ENCODE measurements at places on chromosomes 7 and 10.

DNA sequence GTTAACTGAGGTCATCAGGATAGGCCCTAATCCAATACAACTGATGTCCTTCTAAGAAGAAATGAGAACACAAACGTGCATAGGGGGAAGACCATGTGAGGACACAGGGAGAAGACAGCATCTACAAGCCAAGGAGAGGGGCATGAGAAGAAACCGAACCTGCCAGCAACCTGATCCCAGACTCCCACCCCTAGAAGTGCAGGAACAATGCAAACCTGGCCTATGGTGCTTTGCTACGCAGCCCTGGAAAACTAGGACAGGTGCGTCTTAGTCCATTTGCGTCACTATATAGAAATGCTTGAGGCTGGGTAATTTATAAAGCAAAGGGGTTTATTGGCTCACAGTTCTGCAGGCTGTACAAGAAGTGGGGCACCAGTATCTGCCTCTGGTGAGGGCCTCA is 322.6 kb upstream of the ZNF32 start:
- no peak for DNase-seq

DNA sequence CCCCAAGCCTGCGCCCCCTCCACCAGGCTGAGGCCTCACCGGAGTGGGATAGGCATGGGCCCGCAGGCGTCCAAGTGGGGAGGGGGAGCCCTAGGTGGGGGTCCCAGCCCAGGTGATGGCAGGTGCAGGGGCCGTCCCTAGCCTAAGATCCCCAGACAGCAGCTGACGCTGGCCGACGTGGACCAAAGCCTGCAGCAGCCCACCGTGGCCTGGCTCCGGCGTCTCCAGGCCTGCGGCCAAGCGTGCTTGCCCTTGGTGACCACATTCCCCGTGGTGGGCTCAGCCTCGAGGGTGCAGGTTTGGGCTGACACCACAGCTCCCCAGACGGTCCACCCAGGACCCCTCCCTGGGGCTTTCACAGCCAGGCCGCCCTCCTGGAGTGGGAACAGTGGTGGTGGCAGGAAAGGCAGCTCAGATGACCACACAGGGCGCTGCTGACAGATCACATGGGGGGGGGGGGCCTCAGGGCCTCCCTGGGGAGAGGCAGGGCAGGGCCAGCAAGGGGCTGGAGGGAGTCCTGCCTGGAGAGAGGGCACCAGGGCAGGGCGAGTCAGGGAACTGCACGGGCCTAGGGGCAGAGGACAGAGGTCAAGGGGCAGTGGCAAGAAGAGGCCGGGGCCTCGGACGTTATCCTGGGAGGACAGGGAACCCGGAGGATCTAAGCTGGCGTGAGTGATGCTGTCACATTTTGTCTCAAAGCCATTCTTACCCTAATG is 767 bp upstream of the ADAM8 start:
- no peak for DNase-seq

GRCh38 chr10:104509981-104510380 is 131.1 kb upstream of the SORCS3 start:
- DNase-seq: no peak

DNA sequence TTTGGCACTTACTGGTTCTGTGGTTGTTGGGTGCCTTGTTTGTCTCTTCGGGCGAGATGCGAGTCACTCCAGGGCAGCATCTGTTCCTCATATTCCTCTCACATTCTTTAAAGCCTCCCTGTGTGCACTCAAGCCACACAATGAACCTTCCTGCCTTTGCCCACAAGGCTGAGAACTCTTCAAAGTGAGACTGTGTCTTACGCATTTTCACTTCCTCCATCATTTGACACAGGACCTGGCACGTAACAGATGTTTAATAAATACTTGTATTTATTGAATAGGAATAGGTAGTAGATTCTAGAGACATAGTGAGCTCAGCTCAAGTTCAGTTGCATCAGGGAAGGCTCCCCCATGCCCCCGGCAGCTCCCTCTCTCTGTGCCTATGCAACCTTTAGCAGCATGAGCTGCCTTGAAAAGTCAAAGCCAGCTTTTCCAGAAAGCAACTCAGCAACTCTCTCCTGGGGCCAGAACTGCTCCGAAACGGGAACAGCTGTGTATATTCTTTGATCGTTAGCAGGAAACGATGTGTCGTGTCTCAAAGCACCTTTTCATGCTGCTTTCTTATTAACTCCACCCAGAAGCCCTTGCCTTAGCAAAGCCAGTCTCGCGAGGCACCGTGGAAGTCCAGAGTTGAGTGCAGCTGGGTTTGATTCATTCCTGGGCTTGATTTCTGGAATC is 97.5 kb downstream of the PFKFB3 start:
- peak; percentile 71 for DNase-seq

- DNase-seq: no peak
Observed at GRCh38 chr7:37751096-37751495, 67.5 kb downstream of the GPR141 start.

- DNase-seq: no peak
Observed at GRCh38 chr7:95424716-95425115, 10.1 kb downstream of the PON2 start.

GRCh38 chr10:72275351-72276012 is 1.8 kb downstream of the DDIT4 start:
- no peak for DNase-seq

GRCh38 chr7:49840751-49841405 is 67.4 kb downstream of the VWC2 start:
- no peak for DNase-seq

DNA sequence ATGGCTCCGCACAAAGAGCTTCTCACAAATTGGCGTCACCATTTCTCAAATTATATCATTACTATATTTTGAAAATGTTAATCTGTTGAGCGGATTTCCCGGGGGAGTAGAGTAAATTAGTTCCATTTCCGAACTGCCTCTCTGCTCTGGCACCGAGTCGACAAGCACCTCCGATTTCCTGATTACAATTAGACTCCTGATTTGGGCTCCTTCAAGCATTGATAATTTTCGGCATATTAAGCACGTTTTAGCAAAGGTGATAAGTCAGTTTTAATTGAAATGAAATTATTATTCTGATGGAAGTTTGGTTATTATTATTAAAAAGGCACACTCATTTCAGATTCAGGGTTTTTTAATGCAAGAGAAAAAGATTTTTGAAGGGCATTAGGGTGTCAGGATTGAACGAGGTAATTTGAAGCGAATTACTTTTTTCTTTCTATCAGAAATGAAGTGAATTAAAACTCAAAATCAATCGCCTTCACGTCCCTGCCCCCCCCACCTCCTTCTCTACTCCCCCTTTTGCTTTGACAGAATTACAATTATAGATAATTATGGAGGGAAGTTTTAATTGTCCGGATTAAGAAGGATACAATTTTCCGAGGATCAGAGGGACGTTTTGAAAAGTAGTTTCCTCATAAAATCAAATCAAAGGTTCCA is 4.0 kb upstream of the UNCX start:
- no peak for DNase-seq

DNA sequence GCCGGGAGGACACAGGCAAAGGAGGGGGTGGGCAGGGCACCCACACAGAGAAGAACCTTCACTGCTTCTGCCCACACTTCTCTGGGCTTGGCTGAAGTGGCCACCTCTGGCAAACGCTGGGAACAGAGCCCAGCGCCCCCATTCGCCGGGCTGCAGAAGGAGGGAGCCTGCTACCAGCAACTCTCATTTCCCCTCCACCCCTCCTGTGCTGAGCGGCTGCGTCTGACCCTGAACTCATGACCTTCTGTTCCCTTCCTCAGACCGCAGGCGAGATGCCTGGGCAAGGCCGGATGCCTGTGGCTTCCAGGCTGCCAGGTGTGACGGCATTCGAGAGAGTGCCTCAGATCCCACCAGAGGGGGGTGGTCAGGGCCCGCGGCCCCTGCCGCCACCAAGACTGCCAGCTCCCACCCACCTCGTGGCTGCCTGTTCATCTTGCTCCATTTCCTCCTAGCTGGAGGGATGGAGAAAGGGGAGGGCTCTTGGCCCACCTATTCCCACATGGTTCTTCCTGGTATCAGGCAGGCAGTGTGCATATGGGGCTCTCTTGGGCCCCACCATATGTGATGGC is 19.8 kb downstream of the DNAJB12 start:
- DNase-seq: peak; percentile 87

DNA sequence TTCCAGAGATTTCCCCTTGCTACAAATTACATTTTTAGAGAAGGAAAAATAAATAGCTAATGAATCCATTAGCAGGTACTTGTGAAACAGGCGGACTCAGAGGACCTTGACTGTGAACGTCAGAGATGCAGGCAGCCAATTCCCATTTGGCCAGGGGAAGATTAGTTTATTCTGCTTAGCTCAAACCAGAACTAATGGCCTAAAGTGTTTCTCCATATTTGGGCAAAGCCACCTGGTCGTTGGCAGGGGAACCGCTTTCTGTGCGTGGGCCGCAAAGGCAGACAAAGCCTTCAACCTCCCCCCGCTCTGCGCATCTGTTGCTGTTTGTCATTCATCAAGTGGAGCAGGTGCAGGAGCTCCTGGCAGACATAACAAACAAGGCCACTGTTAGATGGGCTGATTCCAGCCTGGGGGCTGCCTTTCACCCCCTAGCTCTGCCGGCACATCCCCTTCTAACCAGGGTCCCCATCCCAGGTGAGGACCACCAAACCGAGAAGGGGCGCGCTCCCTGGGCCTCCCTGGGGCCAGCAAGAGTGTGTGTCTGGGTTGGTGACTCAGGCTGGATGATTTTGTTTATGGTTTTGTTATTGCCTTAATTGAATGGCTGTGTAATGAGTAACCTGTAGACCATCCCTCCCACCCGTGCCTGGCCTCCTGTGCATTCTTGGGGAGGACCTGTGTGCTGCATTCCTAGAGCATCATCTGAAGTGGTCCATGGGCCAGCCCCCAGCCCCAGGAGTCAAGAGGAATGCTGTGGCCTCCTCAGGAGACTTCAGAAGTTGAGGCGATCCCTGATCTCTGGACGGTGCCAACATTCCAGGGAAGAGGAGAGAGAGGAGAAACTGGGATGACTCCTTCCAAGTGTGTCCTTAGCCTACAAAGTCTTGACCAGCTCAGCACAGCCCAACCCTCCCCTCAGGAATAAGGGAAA is 14.5 kb upstream of the CPA1 start:
- peak; percentile 95 for DNase-seq

- no peak for DNase-seq
Observed at GRCh38 chr10:52391927-52392602, 78.0 kb downstream of the DKK1 start.
